T-helper 9 cell (primary cell): ENCODE measurements at places on chromosomes 2 and 18.

- no peak for DNase-seq
Observed at GRCh38 chr2:35973737-35974132, 381.8 kb upstream of the CRIM1 start.

DNA sequence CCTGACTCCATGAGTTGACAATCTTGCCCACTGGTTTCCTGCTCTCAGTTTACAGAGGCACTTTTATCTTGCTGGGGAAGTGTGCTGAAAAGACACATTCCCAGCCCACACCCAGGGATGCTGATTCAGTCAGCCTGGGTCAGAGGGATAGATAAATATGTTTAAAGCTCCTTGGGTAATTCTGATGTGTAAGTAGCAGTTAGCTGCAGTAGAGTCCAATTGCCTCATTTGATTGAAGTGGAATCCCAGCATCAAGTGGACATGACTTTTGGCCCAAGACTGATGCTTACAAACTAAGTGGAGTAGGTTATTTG is 29.4 kb downstream of the PSD4 start:
- no peak for DNase-seq

DNA sequence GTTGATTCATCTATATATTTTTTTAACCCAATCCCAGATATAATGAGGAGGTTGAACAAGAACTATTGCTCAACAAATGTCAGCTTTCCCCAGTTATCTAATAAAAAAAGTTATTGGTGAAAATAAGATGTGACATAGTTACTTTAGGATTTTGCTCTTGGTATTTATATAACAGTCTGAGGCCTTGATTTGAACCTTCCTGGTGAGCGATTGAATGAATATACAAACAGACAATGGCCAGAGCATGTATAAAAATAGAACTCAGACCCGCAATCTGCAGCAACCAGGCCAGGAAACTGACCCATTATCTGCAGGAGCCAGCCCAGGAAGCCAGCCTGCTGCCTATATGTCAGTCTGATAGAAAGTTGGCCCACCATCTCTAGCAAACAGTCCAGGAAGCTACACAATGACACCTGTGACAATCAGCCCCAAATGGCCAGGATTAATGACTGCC is 81.6 kb downstream of the HS6ST1 start:
- DNase-seq = no peak

DNA sequence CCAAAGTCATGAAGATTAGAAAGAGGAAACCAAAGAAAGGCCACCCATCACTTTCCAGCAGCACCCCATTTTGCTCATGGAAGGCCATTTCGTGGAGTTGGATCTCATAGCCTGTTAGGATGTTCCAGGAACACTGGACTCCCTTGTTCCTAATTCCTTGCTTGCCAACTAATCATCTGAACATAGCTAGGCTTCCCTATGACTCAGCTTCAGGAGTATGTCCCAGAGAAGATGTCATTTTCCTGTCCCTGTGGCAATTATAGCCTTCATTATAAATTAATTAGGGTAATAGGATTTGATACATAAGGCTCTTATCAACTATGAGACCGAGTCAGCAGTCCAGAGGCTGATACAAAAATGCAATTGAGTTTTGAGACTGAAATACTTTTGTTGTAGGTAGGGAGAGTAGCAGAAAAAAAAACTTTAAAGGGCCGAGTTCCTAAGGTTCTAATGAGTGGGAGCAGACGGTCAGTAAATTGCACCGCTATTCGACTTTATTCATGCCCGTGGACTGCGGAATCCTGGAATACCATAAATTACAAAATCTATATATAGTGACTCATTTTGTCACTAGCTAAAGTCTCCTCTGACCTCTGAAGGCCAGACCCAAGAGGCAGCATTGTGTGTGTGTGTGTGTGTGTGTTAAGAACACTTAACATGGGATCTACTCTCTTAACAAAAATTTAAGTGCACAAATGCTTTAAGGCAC is 311.8 kb downstream of the FBXO15 start:
- no peak for DNase-seq

DNA sequence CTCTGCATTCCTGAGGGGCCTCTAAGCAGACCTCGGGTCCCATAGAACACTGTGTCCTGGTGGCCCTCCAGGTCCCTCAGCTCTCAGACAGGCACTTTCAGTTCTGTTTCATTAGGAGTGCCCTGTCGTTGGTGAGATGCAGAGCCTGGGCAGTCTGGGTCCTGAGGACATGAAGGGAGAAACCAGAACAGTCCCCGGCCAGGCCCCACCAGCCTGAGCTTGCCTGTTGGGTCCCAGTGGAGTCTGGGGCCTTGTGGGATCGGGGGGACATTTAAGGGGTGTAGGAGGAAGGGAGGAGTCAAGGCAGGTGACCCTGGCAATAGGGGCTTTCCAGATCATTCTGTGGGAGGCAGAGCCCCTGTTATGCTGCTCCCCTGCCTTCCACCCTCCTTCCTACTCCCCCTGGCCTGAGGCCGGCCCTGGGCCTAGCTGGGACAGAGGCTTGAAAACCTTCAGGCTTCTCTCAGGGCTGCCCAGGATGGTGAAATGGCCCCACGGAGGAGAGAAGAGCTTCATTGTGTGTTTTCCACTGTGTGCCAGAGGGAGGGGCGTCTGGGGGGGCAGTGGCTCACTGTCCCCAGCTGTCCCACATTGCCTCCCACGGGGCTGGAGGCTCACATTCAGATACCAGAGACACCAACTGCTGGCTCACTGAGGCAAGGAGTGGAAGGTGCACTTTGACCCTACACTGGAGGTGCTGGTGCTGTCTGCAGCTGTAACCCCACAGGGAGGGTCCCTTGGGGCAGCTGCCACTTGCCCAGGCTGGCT is 26.6 kb upstream of the CATIP start:
- DNase-seq = no peak

DNA sequence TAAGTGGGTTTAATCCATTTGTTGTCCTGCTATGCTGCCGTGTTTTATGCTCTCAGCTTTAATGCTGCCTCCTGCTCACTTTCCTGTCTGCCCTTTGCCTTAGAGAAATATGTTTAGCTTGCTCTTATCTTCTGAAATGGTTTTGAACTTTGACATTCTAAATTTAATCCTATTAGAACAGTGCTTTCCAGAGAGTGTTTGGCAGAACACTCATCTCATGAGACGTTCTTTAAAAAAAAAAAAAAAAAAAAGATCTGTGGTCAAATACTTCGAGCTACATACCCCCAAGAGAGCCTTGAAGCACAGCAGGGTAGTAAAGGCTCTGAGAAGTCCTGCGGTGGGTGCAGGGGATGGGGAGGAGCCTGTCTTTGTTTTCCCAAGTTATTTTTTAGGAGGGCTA is 161.3 kb downstream of the SPP2 start:
- no peak for DNase-seq

DNA sequence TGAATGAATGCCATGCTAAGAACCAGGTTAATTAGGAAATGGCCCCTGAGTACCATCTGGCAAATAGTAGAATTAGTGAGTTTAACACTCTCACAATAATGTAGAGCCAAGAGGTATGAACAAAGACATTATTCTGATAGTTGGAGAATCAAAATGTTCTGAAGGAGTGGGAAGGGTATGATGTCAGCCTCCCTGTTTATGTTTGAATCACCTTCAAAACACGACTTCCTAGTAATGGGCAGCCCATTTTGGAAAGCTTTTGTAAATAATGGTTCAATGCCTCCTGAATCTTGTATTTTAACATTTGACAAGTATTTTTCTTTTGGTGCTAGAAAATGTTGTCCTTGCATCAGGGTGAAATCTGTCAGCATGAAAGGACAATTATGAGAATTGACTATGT is 108.3 kb downstream of the DSEL start:
- no peak for DNase-seq

- no peak for DNase-seq
Observed at GRCh38 chr2:39435741-39436591, 1.1 kb downstream of the MAP4K3 start.

GRCh38 chr18:59233017-59233410 is 13.1 kb downstream of the GRP start:
- DNase-seq = no peak

GRCh38 chr18:6509417-6509816 is 94.7 kb upstream of the L3MBTL4 start:
- DNase-seq = no peak

DNA sequence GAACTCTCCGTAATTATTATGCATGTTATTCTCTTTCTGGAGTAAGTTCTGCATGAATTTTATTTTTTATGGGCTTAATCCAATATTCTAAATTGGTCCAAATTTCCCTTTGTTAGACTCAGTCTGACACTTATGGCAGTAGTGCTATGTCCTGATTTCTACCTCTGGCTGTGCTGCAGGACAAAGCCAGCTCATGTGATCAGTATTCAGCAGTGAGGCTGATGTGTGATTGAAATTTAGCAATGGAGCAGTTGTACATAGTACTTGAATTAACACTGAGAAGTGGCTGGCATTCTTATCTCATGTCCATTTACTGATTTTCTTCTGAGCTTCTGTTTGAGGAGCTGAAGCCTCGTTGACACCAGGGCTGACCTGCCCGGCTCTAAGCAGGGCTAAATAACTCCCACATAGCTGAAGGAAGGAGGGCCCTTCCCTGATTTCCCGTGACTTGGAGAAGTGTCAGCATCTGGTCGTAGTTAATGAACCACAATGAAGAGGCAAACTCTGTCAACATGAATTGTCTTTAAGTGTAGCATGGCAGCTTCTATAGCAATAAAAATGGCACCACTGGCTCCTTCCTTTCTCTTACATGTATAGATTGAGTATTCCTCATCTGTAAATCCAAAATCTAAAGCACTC is 159.0 kb upstream of the RASGRP3 start:
- no peak for DNase-seq

DNA sequence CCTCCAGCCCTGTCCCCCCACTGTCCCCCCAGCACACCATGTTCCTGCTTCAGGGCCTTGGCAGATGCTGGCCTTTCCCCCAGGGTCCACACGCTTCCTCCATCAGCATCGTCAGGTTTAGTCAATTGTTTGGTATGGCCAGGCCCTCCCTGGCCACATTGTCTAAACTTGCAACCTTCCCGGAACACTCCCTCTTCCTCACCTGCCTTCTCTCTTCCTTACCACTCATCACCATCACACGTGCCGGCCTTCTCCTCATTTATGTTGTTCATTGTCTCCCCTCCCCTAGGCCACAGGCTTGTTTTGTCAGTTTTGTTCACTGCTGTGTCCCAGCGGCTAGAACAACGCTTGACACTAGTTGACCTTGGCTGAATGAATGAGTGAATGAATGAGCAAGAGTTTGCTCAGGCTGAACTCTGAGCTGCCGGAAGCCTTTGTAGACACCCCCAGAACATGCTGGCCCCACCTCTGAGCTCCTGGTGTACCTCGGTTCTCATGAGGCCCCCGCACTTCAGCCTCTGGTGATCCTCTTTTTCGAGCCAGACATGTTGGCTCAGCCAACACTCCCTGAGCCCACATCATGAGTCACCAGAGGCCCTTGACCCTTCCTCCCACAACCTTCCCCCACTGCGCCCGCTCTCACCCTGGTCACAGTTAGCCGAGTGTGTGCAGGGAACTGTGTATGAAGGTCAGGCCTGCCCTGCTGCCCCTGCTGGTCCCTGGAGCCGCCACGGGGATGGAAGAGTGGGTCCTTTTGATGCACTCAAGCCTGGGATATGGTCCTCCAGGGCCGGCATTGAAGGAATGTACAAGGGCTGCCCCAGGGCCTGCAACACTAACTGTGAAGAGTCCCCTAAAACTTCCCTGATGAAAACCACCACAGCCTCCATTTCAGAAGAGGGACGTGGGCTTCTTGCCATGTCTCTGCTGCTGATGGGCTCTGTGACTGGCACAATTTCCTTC is 57.5 kb downstream of the HS1BP3 start:
- DNase-seq = no peak

DNA sequence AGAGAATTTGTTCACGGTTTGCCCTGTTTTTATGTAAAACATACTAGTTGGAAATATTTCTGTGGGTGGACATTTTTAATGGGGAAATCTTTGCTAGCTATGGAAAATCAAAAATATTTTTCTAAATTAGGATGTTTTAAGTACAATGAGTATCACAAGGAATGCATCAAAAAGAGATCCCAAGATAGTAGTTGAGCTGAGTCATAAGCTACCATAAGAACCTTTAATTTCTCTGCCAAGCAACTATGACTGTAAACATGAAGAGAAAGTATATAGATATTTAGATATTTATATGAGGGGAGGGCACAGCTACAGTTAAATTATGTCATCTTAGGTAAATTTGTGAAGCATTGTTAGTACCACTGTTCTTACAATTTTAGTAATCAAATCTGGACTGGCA is 646.2 kb downstream of the XIRP2 start:
- DNase-seq = no peak

GRCh38 chr2:72142570-72143440 is 4.9 kb downstream of the CYP26B1 start:
- DNase-seq = no peak

DNA sequence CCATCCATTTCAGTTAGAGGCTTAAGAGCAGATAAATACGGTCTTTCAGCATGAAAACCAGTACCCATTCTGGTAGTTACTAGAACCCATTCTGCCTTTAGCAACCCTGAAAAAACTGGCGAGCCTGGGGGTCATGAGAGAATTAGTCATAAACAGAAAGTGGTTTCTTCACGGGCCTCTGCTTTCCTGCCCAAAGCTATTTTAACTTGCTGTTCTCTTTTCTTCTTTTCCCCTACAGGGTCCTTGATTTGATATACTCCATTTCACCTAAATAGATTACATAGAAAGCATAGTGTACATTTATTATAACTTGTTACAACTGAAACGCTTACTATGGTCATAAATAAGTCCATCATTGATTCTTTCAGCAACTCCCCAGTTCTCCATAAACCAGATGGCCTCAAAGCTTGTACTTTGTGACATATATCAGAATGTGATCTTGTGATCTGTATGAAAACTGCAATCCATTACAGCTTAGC is 48.3 kb downstream of the WDFY1 start:
- no peak for DNase-seq

DNA sequence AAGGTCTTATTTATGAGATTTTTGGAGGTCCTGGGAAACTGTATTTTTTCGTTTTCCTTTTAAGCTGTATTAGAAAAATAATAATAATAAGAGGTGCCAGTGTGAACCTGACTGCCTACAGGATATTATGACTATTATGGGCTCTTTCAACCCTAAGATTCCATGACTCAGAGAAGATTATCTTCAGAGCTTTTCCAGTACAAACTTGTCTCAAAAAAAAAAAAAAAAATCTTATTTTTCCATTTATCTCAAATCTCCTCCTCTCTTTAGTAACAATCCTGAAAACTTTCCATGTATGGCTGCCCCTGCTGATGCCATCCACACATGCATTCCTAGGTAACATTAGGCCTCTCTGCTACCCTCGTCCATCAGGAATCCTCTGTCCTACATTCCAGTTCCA is 36.7 kb upstream of the RPE start:
- no peak for DNase-seq

DNA sequence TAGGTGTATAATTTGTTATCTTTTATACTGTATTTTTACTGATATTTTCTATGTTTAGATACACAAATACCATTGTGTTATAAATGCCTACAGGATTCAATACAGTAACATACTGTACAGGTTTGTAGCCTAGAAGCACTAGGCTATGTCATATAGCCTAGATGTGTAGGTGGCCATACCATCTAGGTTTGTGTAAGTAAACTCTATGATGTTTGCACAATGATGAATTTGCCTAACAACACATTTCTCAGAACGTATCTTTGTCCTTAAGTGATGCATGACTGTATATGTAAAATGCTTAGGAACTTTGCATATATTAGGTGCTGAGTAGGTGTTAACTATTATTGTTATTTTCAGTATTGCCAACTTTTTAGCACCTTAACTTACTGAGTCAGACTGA is 17.3 kb downstream of the UNC80 start:
- DNase-seq = no peak

GRCh38 chr2:239360421-239361310 is 40.2 kb downstream of the HDAC4 start:
- no peak for DNase-seq
